Mesendoderm (in vitro differentiated cells): ENCODE measurements at places on chromosomes 6 and 20.

GRCh38 chr6:3124667-3125066 lies 6.2 kb downstream of the BPHL start:
- DNase-seq, result no peak

DNA sequence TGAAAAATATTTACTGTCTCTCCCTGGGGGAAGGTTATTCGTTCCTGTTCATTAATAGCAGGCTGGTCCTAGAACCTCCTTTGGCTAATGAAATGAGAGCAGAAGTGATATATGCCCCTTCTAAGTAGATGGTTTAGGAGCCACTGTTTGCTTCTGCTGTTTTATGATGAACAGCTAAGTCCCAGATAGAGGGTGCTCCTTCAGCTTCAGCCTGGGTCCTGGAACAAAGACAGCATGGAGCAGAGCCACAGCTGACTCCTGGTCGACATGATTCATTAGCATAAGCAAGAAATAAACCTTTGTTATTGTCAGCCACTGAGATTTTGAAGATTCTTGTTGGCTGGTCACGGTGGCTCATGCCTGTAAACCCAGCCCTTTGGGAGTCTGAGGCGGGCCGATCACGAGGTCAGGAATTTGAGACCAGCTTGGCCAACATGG lies 47.8 kb upstream of the ARMC2 start:
- DNase-seq, result no peak

- DNase-seq, result no peak
Measured at GRCh38 chr6:151291722-151292059, 51.9 kb downstream of the AKAP12 start.

DNA sequence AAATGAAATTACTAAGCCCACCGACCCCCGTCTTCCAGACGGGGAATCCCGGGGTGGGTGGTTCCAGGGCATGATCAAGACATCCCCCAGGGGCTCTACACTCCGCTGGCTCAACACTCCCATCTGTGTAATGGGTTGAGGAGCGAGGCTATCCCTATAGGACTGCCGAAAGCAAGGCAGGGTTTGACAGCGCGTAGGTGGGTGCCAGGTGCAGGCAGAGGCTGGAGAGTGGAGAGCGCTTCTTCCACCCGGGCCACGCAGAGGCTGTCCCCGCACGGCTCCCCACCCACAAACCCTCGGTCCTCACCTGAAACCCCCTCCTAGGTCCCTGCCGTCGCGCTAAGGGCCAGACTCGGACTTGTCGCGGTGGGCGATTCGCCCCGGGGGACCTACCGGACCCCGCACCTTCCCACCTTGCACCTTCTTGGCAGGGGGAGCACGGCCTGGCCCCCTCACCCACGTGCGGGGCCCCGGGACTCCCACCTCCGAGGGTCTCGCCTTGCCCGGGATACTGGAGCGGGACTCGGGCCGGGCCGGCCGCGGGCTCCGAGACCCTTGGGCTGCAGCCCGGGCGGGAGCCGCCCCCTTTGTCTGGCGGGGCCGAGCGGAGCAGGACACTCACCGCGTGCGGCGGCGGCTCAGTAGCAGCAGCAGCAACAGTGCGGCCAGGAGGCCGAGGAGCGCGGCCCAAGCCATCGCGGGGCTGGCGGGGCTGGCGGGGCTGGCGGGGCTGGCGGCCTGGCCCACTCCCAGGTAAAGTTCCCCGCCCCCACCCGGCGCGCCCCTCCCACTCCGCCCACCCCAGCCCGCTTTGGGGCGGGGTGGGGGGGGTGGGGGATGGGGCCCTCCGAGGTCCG lies at the start of gene PTGIS:
TSS of gene PTGIS (minus strand) at position 717 of the 857 bp plus-strand sequence. CDS start at position 696, 21 bp downstream.
- peak; percentile 86 for DNase-seq

GRCh38 chr6:114007516-114007915 lies 36.6 kb upstream of the HDAC2 start:
- DNase-seq, result peak; percentile 58

GRCh38 chr6:100457311-100457990 lies 7.3 kb downstream of the SIM1 start:
- peak; percentile 67 for DNase-seq

GRCh38 chr20:45041464-45042337 lies 59.2 kb downstream of the KCNS1 start:
- DNase-seq, result peak; percentile 96

DNA sequence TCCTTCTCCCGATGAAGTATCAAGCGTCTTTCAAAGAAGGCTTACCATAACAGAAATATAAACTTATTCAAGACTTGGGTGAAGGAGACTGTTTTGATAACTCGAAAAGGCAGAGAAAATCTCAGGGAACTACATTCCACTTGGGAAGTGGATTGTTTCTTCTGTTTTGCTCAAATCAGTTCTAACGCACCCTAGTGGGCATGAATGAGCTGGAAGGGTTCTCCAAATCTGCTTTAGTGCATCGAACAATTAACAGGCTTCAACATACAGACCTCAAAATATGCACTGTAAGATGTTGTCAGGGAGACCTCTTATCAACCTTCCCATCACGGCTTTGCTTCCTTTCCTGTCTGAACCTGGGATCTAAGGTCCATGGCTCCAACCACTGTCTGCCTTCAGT lies 392.5 kb downstream of the CD83 start:
- peak; percentile 26 for DNase-seq

DNA sequence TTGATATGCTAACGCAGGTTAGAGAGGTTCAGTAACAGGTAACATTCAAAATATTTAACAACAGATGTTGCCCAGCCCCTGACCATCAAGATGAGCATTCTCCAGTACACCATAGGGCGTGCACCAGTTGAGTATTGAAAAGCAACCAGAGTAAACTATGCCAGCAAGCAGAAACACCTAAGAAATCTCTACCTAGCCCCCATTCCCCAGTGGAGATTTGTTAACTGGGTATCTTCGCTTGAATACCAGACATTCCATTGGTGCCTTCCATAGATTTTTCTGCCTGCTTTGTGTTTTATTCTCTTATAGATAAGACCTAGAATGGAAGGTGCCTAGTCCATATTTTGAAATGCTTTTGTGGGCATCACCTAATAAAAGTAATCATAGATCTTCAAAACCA lies 623.9 kb downstream of the KIF16B start:
- DNase-seq, result peak; percentile 68

DNA sequence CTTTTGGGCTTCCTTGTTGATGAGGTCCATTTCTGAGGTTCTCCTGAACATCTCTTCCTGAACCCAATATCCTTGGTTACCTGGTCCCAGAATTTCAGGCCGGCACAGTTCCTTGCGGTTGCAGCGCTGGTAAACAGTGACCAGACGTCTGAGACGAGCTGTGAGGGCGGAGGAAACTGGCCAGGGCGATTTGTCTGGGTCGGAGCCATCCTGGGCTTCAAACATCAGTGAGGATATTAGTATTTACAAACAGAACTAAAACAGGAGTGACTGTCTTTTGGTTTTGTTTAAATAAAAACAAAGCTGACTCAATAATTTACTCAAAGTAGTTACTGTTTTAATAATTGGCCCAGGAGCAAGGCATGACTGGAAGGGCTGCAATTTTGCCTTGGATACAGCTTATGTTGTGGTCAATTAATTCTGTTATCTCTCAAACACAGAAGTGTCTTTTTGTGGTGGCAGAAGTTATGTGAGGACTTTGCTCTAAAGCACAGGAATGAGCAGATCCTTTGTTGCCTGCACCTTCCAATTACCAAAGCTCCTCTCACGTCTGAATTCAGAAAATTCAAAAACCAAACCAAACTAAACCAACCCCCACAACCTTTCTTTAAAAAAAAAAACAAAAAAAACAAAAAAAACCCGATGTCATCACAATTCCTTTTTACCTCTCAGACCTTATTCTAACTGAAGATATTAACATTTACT lies 58.7 kb upstream of the EMILIN3 start:
- DNase-seq, result no peak

DNA sequence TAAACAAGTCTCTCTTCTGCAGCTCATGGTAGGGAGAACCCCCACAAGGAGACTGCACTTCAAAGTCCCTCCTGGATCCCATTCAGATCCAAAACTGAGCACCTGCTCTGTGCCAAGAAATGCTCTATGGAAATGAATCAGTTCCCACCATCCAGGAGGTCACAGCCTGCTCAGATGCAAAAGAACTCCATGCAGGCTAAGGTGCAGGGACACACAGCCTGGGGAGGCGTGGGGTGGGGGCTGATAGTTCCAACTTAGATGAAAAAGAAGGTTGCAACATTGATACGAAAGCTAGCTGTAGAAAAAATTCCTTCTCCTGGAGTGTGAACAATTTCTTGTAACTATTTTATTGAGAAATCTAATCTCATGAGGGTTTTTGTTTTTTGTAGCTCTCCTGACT lies 111.0 kb upstream of the TMEM170B start:
- DNase-seq, result no peak

- DNase-seq, result no peak
Measured at GRCh38 chr6:117502580-117502979, 20.1 kb downstream of the DCBLD1 start.

DNA sequence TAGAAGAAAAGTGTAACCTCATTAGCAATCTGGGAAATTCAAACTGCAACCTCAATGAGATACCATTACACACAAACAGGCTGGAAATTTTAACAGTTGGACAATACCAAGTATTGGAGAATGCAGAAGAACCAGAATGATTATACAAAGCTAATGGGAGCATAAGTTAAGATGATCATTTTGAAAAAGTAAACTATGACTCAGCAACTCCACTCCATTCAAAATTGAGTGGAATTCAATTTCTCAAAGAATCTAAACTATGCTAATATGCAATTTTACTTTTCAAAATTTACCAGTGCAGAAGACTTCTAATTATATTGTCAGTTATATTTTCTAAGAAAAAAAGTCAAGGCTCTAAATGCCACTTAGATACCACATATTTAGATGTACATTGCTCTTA lies 17.2 kb downstream of the GPLD1 start:
- no peak for DNase-seq

GRCh38 chr20:39066471-39067242 lies 104.5 kb downstream of the DHX35 start:
- DNase-seq, result peak; percentile 75

DNA sequence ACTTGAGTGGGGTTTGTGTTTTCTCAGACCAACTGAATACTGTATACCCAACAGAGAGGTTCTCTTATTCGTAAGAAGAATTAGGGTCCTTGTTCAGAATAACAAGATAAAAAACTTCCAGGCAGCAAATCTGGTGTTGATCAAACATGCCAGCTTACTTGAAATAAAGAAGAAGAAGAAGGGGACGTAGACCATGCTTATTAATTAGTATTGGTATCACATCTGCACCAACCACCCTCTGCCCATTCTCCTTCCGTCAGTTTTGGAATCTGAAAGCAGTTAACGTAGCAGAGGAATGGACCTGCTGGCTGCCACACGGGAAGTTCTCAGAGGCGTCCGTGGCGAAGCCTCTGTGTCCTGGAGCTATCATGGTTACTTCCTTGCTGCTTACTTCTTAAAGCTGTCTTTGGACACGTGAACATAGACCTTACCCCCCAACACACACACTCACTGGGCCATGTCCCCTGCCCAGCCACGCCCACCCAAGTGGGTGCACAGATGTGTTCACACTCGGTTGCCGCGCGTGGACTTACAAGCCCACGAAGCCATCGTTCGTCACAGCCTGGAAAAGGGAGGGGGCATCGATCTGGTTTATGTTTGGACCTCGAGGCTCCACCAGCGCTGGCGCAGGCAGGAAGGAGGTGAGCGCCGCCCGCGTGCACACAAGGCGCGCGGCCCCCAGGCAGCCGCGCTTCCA lies 4.1 kb upstream of the DLL1 start:
- DNase-seq, result no peak

- DNase-seq, result no peak
Measured at GRCh38 chr20:34762031-34762555, 57.9 kb downstream of the TP53INP2 start.

DNA sequence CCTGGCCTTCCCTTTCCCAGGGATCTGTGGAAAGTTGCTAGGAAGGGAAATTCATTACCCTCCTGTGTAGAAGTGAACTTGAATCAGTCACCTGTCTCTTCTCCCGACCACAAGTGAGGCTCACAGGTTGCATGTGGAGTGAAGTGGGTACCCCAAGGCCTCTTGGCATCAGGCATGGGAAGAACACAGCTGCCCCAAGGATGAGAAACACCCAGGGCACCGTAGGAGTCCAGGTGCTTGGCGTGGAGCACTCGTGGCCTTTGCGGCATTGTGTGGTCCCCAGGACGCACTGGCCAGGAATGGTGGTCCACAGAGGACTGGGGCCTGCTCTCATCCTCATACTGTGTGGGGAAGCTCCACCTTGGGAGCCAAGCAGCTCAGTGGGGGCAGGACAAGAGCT lies 47.5 kb upstream of the VSX1 start:
- DNase-seq, result no peak

DNA sequence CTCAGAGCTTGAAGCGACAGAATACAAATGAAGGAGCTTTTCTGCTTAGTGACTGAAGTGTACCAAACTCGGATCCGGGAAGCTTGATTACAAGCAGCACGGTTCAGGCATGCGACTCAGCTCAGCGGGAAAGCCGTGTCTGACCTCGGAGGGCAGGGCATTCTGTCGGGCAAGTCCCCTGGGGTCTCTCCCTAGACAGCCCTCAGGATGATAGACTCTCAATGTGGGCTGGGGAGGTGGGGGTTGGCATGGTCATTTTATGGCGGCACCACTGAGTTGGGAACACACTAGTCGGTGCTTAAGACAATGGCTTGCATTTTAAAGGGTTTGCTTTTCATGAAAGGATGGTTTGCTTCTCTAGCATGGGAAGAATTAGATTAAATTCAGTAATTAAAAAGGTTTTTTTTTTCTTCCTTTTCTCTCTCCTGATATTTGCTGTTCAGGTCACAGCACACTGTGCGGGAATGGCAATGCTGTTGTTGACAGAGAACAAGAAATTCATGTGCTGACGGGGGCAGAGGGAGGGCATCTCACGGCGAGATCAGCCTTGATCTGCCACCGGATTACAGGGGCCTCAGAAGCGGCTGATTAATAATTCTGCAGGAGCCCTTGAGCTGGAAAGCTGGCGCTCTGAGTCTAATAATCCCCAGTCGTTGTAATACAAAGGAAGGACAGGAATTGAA lies 80.7 kb upstream of the TRAF3IP2 start:
- DNase-seq, result peak; percentile 25

GRCh38 chr6:170013815-170014214 lies 262.4 kb downstream of the ERMARD start:
- DNase-seq, result no peak

- no peak for DNase-seq
Measured at GRCh38 chr6:154649721-154650120, 83.5 kb upstream of the SCAF8 start.

DNA sequence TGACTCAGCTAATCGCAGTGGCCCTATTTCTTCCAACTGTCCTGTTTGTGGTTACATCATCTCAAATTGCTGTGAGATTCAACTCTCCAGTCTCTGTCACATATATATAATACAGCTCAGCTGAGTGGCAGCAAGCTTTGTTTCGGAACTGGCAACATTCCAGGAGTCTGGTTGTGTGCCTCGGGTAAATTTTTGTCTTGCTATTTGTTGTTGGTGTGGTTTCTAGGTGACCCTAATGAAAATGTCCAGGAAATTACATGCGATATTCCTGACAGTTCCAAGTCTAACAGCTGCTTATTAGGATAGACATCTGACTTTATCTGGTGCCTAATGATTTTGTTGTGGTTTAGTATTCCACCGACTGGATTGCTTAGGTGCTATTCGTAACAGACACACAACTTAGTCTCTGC lies 581.8 kb downstream of the CD109 start:
- DNase-seq, result no peak
